AG09309 (cell line): ENCODE measurements at places on chromosomes 3 and 15.

DNA sequence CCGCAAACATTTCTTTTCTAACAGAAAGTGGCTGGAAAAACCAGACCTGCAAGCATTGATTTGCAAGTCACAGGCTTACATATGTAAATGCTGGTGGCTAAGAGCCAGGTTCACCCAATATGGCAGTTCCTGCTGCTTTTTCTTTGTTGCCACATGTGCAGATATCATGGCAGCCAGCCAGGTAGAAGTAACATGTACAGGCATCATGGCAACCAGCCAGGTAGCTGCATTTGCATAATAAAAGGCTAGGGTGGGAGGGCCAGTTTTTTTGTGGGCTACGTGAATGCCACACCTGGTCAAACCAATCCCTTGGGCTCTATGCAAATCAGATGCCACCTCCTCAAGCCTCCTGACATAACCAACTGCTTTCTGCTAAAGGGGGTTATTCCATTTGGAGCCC lies 2.8 kb upstream of the SMCO1 start:
- no peak for DNase-seq

DNA sequence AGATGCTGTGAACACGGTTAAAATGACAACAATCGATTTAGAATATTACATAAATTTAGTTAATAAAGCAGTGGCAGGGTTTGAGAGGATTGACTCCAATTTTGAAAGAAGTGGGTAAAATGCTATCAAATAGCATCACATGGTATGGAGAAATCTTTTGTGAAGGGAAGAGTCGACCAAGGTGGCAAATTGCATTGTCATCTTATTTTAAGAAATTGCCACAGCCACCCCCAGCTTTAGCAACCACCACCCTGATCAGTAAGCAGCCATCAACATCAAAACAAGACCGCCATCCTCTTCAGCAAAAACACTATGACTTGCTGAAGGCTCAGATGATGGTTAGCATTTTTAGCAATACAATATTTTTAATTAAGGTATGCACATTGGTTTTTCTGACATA lies 5.7 kb upstream of the CCR5 start:
- DNase-seq = no peak

- no peak for DNase-seq
Measured at GRCh38 chr15:52243286-52243685, 52.1 kb upstream of the GNB5 start.

DNA sequence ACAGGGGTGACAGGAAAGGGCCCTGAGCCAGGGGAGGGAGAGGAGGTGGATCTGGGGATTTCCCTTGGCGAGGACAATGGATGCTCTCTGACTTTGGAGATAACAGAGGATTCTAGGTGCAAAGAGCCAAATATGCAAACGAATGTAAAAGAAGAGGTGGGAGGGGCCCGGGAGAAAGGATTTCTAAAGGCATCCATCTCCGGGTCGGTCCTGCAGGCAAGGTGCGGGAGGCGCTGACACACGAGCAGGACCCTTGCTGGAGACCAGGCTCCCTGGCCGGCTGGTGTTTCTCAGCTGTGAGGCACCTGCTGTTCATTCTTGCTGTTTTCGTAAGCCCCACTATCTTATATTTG lies 115.2 kb upstream of the TLE3 start:
- no peak for DNase-seq

- DNase-seq = no peak
Measured at GRCh38 chr3:60000311-60001105, 950.7 kb upstream of the CFAP20DC start.
